ENCODE measurements at places on chromosomes 3 and 15. TPM values are rescaled to one million over a fixed set of nuclear protein-coding genes. Genes with fewer than 3 reads are reported as not detected.

The ZDHHC23 gene
- 13.1 TPM for polyA plus RNA-seq

The STRIT1 gene
- 2.3 TPM for polyA plus RNA-seq

DNA sequence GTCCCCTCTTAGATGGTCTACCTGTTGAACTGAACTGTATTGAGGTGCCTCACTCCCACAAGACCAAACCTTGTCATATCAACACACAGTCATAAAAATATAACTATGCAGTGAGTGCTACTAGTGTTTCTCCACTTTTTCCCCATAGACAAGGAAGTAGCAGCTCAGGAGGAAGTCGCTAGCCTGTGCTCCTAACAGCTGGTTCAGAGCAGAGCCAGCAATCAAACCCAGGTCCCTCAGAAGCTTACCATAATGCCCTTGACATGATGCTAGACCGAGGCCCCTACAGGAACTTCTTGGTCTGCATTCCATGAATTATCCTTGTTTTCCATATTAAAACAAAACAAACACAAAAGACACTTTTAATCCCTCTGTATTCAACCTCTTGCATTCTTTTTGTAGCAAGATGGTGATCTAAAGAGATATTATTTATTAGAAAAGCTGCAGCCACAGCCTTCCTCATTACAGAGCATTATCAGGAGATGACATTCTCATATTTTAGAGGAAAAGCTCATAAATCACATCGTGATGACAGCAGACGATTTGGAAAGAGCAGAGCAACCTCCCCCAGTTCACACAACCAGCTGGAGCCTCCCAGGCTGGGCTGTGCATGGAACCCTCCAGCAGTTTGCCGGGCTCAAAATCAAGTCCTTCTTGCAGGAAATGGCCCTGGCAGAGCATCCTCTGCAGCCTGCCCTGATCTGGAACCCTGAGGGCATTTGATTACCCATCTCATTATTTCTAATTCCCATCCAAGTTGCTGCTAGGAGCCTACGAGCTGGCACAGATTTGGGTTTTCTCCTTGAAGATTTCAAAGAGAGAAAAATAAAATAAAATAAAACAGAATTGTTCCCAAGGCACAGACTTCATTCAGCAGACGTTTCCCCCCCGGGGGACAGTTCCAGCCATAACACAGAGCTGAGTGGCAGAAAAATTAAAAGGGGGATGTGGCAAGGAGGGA lies 118.8 kb downstream of the SRGAP3 start:
- DNase-seq: no peak

GRCh38 chr3:192482809-192483208 lies 244.5 kb downstream of the FGF12 start:
- no peak for DNase-seq

DNA sequence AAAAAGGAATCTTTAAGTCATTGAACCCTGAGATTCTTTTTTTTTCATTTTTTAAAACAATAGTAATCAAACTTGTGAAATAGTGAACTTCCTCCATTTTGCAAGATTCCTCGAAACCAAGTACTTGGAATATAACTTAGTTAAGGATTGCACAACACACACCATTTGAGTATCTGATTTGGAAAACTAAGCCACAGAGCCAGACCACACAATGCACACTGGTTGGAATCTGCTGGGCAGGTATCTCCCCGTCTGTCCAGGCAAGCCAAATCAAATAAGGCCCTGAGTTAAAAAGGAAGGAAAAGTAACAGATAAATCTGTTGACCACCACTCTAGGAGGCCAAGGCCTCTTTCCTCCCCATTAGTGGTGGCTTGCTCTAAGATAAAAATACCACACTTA lies 177.5 kb upstream of the ICE2 start:
- no peak for DNase-seq

The PAK6 gene
- polyA plus RNA-seq: 6.3 TPM

All from left renal pelvis (tissue), 4 donors.